AG10803 (cell line): ENCODE measurements at places on chromosomes 1 and 21.

- no peak for DNase-seq
Observed at GRCh38 chr1:179770887-179771502, 27.9 kb downstream of the FAM163A start.

- no peak for DNase-seq
Observed at GRCh38 chr1:112546076-112546475, 37.3 kb downstream of the WNT2B start.

DNA sequence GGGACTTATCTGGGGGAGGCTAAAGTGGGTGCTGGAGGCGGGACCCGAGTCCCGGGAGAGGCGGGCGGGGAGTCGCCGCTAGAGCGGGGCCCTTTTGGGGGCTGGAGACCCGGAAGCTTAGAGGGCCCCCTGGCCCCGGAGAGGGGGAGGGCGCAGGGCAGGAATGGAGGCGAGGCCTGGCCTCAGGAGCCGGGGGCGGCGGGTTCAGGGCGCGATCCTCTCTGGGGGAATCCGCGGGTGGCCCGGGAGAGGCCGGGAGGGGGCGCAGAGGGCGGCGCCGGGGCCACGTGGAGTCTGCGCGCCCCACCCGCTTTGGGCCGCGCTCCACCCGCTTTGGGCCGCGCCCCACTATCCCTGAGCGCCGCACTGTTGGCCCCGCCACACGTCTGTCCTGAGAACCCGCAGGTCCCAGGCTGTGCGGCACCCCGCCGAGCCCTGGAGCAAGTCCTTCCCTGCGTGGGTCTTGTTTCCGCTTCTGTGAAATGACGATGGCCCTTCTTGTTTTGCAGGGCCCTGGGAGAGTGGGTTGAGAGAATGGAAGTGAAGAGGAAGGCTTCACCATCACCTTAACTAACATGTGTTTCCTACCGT, 84.4 kb downstream of the NKAIN1 start:
- peak; percentile 64 for DNase-seq

DNA sequence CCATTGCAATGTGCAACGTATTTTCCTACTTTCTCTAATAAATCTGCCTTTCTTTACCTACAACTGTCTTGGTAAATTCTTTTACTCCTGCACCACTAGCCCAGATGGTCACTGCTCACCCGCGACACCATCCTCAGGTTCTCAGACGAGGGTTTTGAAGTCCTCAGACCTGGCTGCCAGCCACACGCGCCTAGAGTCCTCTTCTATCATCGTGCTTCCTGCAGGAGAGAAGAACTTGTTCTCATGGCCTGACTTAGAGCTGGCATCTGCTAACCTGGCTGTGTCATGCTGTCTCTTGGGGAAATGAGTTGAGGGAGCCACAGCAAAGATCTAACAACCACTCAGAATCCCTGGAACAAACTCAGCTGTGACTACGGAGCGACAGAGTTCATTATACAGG, 30.3 kb upstream of the PGBD5 start:
- DNase-seq: no peak

DNA sequence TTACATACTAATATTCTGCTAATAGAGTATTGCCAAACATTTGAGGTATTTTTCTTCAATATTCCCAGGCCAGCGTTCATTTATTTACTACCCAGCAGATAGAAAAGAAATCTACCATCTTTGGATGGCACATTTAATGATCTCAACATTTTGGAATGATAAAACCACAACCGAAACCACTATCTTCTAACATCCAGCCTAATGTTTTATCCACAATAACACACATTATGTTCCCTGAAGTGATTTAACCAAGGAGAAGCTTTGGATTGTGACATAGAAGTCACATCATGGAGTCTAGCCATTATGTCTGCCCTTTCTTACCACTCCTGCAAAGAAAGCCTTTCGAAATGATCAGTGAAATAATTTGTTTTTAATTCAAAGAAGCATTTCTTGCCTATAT, 497.1 kb upstream of the PLXNA2 start:
- no peak for DNase-seq

GRCh38 chr1:170395149-170395548, 136.8 kb upstream of the GORAB start:
- peak; percentile 75 for DNase-seq

DNA sequence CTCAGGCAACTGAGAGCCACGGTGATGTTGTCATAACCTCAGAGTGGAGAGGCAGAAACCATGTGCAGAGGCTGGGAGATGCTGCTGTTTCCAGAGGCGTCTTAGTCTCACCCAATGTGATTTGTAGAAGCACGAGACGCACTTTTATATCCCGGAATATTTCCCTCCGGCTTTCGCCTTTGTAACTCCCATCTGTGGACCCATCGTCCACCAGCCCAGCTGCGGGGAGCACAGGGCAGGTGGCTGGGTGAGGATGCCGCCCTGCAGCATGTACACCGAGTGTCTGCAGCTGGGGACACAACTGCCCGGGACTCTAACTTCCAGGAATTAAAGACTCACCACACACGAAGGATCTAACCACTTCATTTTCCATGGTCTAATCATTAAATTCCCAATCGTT, 43.5 kb downstream of the UBASH3A start:
- DNase-seq: no peak

GRCh38 chr1:181469829-181470228, 13.5 kb upstream of the CACNA1E start:
- DNase-seq: peak; percentile 76

DNA sequence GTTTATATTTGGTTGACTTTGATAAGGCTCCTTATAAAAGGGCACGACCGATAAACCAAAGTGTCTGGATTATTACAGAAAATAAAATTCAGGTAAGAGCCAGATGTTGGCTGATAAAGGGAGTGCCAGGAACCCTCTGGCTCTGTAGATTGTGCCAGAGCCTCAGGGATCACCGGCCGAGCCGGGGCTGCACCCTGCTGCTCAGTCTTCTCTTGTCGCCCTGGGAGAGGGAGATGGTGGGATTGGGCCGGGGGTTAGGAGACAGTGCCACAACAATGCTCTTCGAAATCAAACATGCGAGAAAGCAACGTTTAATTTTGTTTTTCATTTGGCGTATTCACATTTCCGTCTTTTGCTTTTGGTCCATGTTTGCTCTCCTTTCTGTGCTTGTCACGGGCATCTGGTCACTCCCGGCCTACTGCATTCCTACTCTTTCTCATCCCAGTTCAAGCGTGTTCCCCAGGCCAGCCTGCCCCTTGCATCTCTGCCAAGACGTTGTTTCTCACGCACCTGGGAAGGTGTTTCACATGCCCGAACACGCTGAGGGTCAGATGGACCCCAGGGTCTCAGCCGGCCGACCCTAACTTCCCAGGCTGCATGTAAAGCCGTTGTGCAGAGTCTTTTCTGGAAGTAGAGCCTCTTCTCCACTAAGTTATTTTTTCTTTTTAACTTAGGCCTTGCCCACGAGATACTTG, 18.8 kb upstream of the C2CD2 start:
- DNase-seq: no peak

DNA sequence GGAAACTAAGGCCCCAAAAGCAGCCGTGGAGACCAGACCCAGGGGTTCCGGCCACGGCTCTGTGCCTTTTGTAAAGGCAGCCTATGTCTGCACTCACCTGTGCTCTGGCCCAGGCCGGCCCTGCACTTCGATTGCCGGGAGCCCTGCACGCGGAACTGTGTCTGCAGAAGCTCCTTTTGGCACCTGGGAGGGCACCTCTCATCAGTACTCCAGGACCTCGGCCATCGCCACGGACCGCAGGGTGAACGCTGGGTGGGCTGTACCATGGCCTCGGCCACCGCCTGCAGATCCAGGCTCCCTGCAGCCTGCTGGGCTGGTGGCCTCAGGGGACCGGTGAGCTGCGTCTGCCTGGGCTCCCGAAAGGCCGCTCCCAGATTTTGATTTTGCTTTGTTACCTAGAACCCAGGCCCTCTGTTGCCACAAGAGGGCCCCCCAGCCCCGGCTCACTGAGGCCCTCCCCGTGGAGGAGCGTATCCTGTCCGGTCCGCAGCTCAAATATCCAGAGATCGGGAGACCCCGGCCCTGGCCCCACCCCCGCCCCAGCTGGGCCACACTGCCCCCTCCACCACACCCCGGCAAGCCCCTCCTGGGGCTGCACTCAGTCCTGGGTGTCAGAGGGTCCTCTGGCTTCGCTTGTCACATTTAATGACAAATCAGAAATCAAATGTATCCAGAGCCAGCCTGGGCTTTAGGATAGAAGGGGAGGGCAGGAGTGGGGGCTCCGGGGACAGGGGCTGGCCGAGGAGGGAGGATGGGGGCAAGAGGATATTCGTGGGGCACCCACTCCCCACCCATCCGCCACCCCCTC, 60.2 kb upstream of the PDE9A start:
- DNase-seq: peak; percentile 34

DNA sequence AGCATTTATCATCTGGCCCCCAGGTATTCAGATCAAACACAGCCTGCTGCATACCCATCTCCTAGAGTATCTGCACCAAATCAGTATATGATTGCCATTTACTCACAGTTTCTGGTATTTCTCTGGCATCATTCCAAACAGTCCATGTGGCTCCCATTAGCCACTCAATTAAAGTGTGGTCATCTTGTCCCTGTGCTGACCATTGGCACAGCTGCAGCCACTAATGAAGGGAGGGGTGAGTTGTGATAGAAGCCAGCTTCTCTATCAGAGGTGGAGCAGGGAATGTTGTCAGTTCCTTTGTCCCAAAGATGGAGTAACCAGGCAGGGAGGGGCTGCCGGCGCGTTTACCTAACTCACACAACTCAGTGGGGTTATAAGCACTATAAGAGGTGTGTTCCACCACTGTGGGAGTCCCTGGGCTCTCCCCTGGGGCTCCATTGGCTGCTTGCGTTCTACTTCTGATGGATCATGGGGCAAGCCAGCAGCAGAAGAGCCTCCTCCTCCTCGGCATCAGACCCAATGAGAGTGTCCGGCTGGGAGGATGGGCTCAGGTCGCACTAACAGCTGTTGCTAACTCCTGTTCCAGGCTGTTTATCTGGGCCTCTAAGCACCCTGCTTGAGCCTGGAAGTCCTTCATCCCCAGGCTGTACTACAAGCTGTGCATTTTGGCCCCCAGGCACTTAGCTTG, 108.6 kb downstream of the GDAP2 start:
- DNase-seq: peak; percentile 59

- DNase-seq: no peak
Observed at GRCh38 chr1:111183308-111184069, 17.0 kb downstream of the DENND2D start.

GRCh38 chr1:70358921-70359564, 4.5 kb upstream of the ANKRD13C start:
- DNase-seq: peak; percentile 44

DNA sequence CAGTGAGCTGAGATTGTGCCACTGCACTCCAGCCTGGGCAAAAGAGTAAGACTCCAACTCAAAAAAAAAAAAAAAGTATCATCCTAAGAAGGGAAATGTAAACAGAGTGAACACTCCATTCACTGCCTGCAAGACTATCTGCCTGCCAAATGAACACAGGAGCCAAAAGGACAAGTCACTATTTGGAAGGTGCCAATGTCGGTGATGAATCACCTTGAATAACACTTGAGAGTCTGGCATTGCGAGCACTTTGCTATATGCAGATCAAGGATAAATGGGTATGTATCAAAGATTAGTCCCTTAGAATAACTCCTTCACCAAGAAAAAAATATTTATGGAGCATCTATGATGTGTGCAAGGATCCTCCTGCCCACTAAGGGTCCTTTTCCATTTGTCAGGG, 6.6 kb downstream of the UBR4 start:
- DNase-seq: peak; percentile 79

- no peak for DNase-seq
Observed at GRCh38 chr1:176017722-176018121, 189.4 kb downstream of the COP1 start.

DNA sequence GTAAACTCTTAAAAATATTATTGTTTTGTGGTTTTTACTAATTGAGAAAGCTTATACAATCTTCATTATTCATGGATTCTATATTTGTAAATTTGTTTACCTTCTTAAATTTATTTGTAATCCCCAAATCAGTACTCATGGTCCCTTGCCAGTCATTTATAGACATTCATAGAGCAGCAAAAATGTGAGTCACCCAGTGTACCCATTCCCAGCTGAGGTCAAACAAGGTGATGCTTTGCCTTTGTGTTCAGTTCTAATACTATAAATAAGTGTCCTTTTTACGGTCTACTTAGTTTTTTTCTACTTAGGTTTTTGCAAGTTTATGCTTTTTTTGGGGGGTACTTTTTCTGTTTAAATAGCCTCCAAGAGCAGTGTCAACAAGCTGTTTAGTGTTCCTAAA, 36.1 kb downstream of the SORT1 start:
- DNase-seq: peak; percentile 47

- DNase-seq: peak; percentile 8
Observed at GRCh38 chr1:236281198-236281653, 532 bp downstream of the ERO1B start.

- DNase-seq: no peak
Observed at GRCh38 chr1:203153051-203153988, 22.3 kb downstream of the MYBPH start.

DNA sequence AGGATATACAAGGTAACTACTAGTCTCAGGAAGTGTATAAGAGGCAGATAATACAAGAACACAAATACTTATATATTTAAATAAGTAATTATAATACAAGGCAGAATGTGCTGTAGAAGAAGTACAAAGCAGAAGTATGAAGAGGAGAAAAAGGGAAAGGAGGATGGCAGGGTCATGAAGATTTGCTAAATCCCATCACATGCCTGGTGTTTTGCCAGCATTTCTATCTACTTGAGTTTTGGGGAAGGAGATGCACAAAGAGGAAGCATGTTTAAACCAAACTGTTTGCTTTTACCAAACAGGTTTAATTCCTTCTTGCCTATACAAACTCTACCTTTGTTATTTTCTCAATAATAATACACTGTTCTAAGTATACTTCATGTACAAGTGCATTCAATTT, 60.9 kb upstream of the PODN start:
- no peak for DNase-seq

GRCh38 chr1:107009281-107009680, 47.2 kb upstream of the PRMT6 start:
- DNase-seq: no peak

GRCh38 chr1:157133426-157133825, 4.8 kb downstream of the ETV3 start:
- DNase-seq: no peak

DNA sequence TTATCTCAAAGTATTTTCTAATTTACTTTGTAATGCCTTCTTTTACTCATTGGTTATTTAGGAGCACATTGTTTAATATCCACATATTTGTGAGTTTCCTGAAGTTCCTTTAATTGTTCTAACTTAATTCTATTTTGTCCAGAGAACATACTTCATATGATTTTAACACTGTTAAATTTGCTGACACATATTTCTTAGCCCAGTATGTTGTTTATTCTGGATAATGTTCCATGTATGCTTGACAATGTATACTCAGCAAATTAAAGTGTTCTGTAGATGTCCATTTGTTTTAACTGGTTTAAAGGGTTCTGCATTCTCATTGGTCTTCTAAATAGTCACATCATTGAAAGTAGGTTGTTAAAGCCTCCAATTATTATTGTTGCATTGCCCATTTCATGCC, 643.7 kb upstream of the NR5A2 start:
- no peak for DNase-seq

DNA sequence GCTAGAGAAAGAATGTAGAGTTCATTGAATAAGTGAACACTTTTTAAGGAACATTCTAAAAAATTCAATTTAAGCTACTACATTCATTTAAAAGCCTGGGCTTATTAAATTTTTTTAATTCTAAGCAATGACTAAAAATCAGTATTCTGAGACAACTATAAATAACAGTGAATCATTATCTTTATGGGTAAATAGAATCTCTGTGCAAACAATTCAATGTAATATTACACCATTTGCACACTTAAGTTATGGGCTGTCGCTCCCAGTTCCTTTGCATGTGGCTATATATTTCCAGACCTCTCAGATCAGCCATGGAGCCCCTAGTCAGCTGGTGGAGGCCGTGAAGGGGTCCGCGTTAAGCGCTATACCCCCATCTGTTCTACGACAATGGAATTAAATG, 65.1 kb downstream of the KCNK1 start:
- no peak for DNase-seq

GRCh38 chr1:27772036-27772931, 735 bp upstream of the STX12 start:
- peak; percentile 74 for DNase-seq
